ENCODE measurements at places on chromosomes 1 and 21. TPM values are rescaled to one million over a fixed set of nuclear protein-coding genes. Genes with fewer than 3 reads are reported as not detected.
A peak's percentile ranks its signal among the peaks of the same experiment; 100 is the strongest.

GRCh38 chr1:8945568-8945967 lies at the start of gene CA6:
Gene CA6, plus strand, starts transcription at chr1:8945868. Its CDS starts 19 bp downstream, at chr1:8945887.
- DNase-seq: no peak

CNR2 gene
- 51.0 TPM for total RNA-seq

- DNase-seq: no peak
These were observed 134.6 kb downstream of the TNFSF18 start for GRCh38 chr1:172916116-172916515.

- no peak for DNase-seq
These were observed 645.0 kb upstream of the PTBP2 start for GRCh38 chr1:96076589-96076988.

NPL gene
- 2.9 TPM for total RNA-seq

GRCh38 chr1:205284420-205285144 lies 37.0 kb downstream of the NUAK2 start:
- peak; percentile 63 for DNase-seq

- DNase-seq: no peak
These were observed 3.7 kb downstream of the FOXD3 start for GRCh38 chr1:63326106-63326472.

- DNase-seq: no peak
These were observed 2.1 kb downstream of the GALNT2 start for GRCh38 chr1:230068952-230069684.

DNA sequence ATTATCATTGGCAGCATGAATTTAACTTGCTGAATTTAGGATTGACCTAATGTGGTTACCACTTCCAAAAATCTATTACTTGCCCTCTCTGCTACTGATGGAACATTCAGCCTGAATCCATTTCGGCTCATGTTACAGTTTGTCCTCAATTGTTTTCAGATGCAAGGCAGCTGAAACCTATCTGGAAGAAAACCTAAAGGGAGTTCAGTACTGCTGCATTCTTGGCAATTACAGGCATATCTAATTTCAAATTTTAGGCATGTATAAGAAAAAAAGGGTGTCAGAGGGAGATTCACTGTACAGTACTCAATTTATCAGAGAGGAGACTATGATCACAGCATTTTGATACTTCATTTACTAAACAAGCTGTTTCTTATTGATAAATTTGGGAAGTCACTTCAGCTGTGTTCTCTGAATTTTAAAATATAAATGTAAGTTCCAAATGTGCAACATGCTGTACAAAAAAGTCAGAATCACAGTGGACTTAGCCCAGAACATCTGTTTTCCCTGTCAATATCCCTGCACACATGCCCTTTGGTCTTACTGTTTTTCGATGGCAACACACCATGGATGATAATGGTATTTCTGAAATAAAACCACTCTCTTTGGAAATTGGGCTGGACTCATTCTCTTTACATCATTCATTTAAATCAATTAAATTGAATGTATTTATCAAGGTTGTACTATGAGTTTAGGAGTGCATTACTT lies 651.6 kb upstream of the ADGRL4 start:
- no peak for DNase-seq

DNA sequence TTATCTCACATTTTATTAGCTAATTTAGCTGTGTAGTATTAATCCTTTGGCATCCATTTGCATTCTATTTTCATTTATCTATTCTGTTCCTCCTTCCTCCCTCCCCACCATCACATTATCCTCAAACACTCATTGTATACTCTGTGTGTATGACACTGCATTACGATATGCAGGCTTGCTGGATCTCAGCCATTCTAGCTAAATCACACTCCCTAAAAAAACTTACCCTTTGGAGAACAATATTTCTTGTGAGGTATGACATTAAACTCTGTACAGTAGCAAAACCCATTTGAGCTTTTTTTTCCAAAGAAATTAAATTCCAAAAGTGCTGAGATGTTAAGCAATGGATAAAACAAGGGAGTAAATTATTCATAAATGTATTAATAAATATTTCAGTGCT lies 11.4 kb upstream of the RAB3GAP2 start:
- DNase-seq: no peak

DNA sequence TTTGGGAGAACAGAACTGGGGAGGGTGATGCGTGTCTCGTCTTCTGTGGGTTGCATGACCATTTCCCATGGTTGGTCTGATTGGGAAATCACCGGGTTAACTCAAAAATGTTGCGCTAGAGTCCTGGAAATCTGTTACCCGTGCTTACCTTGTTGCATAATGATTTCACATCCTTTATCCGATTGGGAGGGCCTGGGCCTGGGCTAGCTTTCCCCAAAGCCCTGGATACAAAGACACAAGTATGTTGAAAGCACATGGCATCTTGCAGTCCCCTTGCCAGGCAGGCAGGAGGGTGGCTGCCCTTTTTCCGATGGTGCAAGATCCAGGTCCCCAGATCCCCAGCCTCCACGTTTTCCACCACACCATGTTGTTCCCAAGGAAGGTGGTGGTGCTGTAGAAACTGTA lies 582 bp downstream of the TRPM2 start:
- DNase-seq: no peak

DNA sequence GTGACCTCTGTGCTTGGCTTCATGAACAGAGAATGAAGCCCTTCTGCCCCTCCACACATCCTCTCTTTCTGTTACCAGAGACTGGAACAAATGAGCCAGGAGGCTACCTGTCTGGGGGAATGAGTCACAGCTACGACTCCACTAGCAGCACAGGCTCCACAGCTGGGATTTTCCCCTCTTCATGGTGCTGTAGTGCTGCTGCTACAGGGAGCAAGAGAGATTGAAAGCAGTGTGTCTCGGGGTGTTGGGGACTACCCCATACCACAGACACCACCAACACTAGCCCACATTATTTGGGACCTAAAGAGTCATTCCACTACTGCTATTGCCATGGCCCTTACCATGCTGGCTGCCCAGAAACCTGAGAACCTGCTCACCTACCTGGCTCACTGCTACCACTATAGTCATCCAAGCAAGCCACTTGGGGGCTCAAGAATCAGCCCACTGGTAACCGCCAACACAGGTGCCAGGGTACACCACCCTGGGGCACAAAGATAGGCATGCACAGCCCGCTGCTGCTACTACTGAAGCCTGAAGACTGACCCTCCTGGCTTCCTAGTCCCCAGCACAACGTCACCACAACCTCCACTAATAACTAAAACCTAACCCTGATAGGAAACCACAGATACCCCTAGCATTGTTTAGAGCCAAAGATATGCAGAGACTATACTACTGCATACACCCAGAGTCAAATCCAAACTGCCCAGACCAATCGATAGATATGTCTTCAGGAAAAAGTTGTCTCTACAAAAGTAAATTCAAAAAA lies 17.7 kb downstream of the CD1E start:
- DNase-seq: no peak

DNA sequence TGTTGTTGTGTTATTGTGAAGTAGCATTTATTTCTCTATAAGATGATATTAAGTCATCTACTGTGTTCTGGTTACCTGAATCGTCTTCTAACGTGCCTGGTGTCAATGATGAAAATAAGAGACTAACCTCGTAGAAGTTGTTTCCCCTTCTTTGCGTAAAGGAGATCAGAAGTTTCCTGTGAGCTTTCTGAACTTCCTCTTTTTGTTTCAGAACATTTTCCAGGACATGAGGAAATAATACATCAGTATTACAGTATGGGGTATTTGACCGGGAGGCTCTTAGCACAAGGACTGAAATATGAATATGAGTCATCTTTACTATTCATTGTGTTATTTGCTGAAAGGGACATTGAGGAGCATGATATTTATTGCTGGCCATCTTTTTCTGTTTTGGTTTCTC lies 1.3 kb downstream of the ST6GALNAC3 start:
- no peak for DNase-seq

OR2L5 gene
- total RNA-seq: not detected

DNA sequence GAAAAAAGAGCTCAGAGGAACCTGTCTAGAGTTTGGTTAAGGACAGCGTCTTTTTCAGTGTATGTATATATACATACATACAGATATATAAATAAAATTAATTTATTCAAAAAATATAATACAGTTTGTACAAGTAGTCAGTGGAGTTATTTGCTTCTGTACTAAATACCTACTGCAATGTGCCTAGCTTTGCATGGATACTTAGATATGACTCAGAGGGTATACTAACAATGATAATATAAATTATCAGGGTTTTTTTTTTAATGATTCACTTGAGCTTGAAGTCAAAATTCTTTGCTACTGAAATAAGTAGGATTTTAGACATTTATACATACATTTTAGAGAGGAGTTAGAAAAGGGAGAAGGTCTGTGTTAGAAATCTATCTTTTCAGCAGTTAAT lies 117.9 kb downstream of the PHTF1 start:
- DNase-seq: no peak

VWA5B1 gene
- not detected for total RNA-seq

SUCO gene
- 47.1 TPM for total RNA-seq

GRCh38 chr1:42765832-42766740 lies 742 bp downstream of the P3H1 start:
- no peak for DNase-seq

GRCh38 chr1:115655306-115655663 lies 13.5 kb downstream of the VANGL1 start:
- no peak for DNase-seq

- no peak for DNase-seq
These were observed 7.9 kb downstream of the UTP11 start for GRCh38 chr1:38020396-38020795.

DNA sequence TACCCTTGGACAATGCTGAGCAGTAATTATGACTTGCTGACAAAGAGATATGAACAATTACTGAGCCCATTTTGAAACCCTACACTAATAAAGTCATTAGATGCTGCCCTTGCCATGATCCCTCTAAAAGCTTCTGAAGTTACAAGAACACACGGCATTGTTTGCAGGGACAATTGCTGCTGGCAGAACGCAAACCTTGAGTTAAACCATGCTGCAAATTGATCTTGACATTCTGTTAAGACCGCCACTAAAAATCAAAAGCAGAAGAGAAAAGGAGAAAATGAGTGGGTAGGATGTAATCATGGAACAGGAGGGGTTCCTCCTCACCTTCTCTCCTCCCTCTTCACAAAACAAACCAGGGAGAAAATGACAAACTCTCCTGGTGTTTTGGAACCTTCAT lies 136.2 kb upstream of the DMRTA2 start:
- DNase-seq: no peak

DNA sequence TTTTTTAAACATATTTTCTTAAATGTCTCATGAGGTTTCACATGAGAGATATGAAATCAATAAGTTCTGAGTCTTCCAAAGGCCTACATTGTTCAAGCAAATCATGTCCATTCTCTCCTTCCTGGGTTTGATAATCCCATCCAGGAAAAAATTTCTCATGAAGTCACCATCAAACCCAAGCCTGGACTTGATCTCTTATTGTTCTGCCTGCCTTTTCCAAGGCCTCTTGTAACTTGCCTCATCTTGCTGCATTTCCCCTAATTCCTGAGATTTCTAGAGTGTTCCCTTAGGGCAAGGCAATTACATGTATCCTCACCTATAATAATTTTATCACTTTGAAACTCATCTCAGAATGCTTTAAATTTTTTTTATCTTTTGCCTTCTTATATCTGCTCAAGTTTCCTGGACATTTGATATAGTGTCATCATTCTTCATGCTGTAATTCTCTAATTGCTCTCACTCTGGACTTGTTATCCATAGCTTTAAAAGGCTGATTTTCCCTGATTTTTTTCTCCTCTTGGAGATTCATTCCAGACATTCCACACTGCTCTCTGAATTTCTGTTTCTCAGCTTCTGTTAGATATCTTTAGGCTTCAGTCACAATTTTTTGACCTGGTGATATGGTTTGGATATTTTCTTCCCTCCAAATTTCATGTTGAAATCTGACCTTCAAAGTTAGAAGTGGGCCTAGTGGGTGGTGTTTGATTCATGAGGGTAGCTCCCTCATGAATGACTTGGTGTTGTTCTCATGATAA lies 126.4 kb downstream of the LRRC7 start:
- DNase-seq: no peak

- DNase-seq: no peak
These were observed 147.0 kb downstream of the RERE start for GRCh38 chr1:8670371-8670818.

DNA sequence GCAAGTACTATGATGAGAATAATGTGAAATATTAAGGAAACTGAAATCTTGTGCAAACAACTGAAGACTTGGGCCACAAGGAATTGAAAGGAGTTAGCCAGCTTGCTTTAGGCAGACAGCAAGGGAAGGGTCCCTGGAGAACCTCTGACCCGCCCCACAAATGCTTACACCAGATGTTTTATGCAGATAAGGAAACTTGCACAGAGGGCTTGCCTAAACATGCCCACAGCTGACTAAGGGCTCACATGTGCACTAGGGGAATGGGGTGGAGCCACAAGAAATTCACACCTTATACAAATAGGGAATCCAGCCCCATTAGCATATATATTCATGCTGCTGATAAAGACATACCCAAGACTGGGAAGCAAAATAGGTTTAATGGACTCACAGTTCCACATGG lies 86.1 kb upstream of the CYYR1 start:
- no peak for DNase-seq

- DNase-seq: no peak
These were observed 19.7 kb downstream of the STUM start for GRCh38 chr1:226568077-226568831.

- DNase-seq: no peak
These were observed 36.4 kb downstream of the MAP3K7CL start for GRCh38 chr21:29166853-29167252.

CFHR2 gene
- not detected for total RNA-seq

- DNase-seq: no peak
These were observed 10.9 kb downstream of the ERRFI1 start for GRCh38 chr1:8015036-8015808.
